ENCODE measurements at places on chromosomes 7 and 10.
A peak's percentile ranks its signal among the peaks of the same experiment; 100 is the strongest.

- DNase-seq = no peak
Observed at GRCh38 chr7:1885465-1886226, 215.6 kb downstream of the ELFN1 start.

DNA sequence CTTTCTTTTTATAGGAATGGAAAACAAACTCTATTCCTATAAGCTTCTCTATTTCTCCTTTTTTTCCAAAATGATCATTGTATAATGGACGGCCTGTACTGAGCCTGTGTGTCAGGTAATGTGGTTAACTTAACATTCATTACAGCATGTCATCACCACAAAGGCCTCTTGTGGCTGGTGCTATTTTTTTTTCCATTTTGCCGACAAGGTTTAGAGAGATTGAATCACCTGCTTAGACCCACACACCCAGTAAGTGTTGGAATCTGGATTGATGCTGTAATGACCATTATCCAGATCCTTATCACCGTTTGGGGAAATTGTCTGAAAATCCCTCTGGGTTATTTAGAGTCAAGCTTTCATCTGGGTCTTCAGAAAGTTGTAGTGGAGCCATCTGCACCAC lies 18.5 kb downstream of the AKR1B15 start:
- no peak for DNase-seq

GRCh38 chr10:43983856-43984271 lies 335.2 kb upstream of the ZNF32 start:
- DNase-seq = no peak

DNA sequence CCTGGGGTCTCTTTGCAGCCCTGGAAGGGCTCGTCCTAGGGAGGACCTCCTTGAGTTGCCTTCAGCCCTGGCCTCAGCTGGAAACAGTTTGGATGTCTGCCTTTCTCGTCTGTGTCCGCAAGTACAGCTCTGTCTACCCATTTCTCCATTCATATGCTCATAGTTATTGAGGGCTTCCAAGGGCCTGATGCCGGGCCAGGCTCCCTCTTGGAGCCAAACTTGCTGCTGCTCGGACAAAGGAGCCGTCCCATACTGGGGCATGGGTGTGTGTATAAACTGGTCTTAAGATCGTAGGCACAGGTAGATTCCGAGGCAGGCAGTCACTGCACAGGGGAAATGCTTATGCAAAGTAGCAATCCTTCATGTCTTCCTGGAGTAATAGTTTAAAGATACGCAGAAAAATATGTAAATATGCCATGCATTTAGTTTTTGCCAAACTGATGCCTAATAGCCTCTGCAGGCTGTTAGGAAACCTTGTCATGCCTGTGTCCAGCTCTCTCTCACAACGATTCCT lies 117.0 kb upstream of the BTBD16 start:
- DNase-seq = no peak

DNA sequence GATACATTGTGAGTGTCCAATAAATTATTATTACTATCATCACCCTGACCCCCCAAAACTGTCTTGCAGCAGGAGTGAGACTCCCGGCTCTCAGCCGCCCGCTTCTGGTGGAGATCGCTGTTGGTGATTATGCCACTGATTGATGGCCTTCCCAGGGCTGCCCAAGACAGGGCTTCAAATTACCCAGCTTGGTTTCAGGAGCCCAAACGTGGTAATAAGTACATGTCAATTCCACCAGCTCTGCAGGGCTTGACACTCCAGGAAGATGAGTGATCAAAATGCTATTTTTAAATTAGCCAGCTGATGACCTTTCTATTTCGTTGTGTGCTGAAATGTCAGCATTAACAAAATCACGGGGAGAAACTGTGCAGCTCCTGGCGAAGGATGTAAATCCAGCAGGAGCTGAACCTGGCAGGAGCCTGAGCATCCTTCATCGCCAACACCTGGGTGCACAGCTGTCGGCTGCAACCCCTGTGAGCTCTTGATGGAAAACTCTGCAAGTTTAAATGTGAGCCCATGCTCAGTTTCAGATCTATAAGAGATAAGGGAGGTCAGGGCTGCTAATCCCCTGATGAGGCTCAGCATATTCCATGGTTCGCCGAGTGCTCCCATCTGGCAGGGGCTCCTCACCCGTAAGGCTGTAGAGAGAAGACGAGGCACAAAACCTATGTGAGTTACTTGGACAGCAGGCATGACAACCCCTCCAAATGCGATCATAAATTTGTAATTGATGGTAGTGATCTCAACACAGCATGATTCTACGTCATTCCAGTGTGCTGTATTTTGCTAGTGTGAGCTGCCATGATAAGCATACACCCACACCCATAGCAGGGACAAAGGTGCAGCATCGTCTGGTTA lies 446.3 kb downstream of the TCERG1L start:
- no peak for DNase-seq

DNA sequence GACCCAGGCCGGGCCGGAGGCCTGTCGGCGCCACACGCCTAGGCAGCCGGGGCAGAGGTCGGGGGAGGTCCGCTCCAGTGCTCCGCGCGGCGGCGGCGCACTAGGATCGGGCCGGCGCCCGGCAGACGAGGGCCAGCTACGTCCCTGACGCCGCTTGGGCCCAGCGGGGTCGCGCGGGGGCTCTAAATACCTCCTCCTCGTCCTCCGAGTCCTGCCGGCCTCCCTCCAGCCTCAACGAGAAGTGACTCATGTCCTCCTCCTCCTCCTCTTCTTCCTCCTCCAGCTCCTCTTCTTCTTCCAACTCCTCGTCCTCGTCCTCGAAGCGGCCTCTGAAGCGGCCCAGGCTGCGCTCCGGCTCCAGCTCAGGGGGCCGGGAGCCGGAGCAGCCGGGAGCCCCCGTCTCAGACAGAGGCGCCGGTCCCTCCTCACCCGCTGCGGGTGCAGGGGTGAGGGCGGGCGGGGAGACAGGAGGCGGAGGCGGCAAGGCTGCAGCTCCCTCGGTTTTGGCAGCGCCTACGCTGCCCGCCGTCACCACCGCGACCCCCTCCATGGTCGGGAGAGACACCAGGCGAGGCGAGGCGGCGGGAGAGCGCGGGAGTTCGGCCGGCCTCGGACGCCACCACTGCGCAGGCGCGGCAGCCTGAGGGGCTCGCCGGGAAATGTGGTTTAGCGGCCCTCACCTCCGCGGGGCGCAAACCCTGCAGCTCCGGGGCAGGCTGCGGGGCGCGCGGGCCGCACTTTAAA lies at the start of gene PCGF6:
TSS of gene PCGF6 (minus strand) at position 624 of the 744 bp plus-strand sequence. CDS start at position 550, 74 bp downstream.
- DNase-seq = peak; percentile 91

- peak; percentile 34 for DNase-seq
Observed at GRCh38 chr10:58028597-58029366, 238.9 kb downstream of the IPMK start.

GRCh38 chr10:96720422-96721206 lies at the start of gene PIK3AP1:
TSS of gene PIK3AP1 (minus strand) at chr10:96720514. CDS start at chr10:96720394, 120 bp downstream.
- DNase-seq = peak; percentile 64

All from femur (tissue), 1 donor.